ENCODE measurements at places on chromosomes 4 and X. TPM values are rescaled to one million over a fixed set of nuclear protein-coding genes. Genes with fewer than 3 reads are reported as not detected.

The CT45A5 gene
- polyA plus RNA-seq = not detected

The FRMPD4 gene
- not detected for polyA plus RNA-seq

The HSFX2 gene
- polyA plus RNA-seq = not detected

The RAP2C gene
- polyA plus RNA-seq = 15.2 TPM

The ESX1 gene
- polyA plus RNA-seq = not detected

The DNAAF6 gene
- polyA plus RNA-seq = not detected

The VAMP7 gene
- 64.6 TPM for polyA plus RNA-seq

The C4orf54 gene
- not detected for polyA plus RNA-seq

The CT45A2 gene
- polyA plus RNA-seq = not detected

The SCLT1 gene
- 7.5 TPM for polyA plus RNA-seq

The EDA2R gene
- 13.4 TPM for polyA plus RNA-seq

The CFAP47 gene
- not detected for polyA plus RNA-seq

DNA sequence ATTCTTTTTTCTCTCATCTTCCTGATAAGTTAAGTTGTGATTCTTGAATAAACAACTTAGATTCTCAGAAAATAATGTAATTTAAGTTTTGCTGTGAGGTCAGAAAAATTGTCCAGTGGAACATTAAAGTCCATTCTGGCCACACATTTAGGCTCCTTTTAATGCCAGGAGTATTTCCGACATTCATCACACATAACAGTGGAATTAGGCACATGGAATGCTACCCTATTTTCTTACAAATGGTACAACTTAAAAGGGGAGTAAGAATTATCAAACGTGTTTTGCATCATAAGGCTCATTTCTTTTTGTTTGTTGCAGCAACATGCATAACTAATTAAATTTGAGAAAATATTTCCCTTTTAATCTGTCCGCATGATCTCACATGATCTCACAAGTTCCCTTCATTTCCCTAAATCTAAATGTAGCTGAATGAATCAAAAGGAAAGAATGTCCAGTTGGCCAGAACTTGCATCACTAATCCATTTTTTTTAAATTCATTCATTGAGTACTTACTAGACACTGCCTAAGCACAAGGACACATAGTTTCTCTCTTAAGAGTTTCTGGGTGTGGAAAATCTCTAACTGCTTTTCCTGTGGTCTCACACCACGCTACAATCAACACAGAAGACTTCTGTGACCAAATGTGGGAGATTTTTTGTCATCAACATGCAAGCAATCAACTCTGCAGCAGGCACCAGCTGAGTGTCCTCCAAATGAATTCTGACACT, 22.0 kb downstream of the SPARCL1 start:
- peak; percentile 91 for DNase-seq

DNA sequence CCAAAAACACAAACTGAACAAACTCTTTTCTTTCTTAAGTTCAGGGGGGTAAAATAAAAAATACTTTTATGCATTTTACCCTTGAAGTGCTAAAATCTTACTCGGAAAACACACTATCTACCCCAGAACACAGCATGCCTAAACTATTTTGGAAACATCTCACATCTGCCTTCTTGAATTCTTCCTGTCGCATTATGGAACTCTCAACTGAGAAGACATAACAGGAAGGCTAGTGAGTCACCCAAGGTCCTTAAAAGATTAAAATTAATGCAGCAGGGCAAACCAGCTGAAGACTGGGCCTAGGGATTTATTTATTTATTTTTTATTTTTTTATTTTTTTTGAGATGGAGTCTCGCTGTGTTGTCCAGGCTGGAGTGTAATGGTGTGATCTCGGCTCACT, 208.2 kb downstream of the APBB2 start:
- DNase-seq = peak; percentile 47

- DNase-seq = no peak
Observed at GRCh38 chr4:106299977-106300376, 16.0 kb downstream of the TBCK start.

GRCh38 chrX:153477364-153477857, 7.0 kb upstream of the HAUS7 start:
- no peak for DNase-seq

DNA sequence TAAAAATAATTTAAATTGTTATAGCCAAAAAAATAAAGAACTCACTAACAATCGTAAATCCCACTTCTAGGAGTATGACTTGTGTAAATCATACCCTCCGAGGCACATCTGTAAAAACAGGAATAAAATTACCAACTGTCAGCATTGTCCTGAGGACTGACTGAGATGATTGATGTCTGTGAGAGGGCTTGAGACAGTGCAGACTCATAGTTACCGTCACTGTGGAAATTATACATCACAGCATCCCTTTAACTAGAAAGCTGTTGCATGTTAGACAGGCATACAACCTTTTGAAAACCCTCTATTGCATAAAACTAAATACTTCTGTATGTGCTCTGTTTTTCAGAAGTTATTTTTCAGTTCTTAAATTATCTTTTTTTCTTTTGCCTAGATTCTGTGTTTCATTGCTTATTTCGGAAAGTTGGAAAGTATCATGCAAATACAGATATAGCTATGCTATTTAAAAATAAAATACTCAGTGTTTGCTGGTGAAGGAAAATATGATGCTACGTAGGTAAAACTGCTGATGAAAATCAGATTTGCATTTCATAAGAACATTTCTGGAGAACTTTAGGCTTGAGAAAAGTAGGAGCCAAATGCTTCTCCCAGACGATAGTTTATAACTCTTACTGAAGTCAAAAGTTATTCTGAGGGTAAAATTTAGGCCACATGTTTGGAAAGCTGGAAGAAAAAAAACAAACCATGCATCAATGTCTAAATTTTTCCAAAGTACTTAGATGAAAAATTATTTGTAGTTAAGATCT, 13.6 kb upstream of the RBPJ start:
- DNase-seq = peak; percentile 18

- DNase-seq = peak; percentile 72
Observed at GRCh38 chrX:68647156-68647957, at the start of gene STARD8. STARD8 (plus strand) TSS chrX:68647666; CDS start chrX:68647883, 217 bp downstream.

DNA sequence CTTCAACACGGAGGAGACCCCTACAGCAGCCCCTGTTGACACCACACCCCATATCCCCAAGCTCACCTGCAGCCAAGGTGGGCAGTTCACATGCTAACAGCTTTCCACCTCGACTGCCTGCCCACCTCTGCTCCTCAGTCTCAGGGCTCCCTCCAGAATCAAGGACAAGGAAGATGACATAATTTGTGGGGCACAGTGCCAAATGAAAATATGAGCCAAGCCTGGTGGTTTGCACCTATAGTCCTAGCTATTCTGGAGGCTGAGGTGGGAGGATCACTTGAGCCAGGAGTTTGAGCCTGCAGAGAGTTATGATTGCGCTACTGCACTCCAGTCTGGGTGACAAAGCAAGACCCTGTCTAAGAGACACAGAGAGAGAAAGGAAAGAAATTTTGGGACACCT, 516.3 kb downstream of the BCOR start:
- DNase-seq = no peak

DNA sequence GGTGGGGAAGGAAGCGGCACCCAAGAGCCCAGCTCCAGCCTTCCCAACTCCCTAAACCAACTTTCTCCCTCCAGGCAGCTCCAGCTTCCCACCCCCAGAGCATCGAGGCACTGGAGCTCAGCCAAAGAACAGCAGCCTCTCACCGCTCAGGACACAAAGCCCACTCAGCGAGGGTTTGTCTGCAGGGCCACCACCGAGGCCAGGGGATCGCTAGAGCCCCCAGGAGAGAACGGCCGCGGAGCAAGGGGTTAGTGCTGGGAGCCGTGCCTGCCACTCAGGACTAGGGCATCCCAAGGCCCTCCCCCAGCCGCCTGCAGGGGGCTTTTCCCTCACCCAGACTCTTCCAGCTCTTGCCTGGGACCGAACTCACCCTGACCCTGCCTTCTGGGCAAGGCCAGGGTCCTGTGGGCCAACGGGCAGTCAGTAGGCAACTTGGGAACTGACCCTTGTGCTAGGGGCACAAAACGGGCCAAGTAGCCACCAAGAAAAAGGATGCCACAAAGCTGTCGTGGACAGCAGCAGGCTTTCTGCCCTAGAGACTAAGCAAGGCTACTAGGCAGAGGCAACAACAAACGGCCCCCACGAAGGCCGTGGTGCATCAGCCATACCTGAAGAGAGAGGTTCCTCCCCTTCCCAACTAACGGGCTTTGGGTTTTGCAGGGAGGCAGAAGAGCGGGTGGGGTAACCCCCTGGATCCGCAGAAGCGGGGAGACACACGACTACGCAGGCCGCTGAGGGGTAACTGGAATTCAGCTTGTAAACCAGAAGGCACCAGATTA, 2.3 kb downstream of the HCFC1 start:
- peak; percentile 29 for DNase-seq

- no peak for DNase-seq
Observed at GRCh38 chrX:151873096-151873495, 39.6 kb upstream of the MAGEA4 start.

GRCh38 chr4:4625488-4625887, 83.6 kb upstream of the STX18 start:
- peak; percentile 95 for DNase-seq

GRCh38 chr4:59223292-59223941, 1976.7 kb upstream of the ADGRL3 start:
- no peak for DNase-seq

GRCh38 chrX:9604111-9604907, 139.5 kb downstream of the TBL1X start:
- peak; percentile 3 for DNase-seq

- no peak for DNase-seq
Observed at GRCh38 chrX:14351611-14352303, 177.6 kb upstream of the GLRA2 start.

DNA sequence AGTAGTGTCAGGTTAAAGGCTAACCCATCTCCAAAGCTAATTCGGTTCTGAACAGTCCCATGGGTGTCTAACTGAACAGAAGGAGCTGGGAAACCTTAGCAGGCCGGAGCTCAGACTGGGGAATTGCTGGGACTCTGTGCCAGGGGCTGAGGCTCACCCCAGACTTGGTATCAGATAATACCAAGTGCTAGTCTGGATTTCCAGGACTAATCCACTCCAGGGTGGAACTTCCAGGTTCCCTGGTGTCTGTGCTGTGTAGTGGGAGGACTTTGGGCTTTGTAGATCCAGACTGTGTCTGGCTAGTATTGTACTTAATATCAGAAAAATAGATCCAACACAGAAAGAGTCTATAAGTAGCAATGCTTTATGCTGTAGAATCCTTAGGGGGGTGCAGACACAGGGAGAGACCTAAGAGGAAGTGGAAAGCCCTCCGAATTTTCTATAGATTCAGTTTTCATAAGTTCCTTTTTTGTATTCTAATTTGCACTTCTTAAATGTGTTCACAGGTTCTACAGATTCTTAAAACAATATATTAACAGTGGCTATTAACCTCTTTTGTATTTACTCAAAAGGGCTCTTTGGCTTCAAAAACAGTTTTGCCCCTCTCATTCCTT, 4.1 kb downstream of the ZNF827 start:
- DNase-seq = peak; percentile 6

DNA sequence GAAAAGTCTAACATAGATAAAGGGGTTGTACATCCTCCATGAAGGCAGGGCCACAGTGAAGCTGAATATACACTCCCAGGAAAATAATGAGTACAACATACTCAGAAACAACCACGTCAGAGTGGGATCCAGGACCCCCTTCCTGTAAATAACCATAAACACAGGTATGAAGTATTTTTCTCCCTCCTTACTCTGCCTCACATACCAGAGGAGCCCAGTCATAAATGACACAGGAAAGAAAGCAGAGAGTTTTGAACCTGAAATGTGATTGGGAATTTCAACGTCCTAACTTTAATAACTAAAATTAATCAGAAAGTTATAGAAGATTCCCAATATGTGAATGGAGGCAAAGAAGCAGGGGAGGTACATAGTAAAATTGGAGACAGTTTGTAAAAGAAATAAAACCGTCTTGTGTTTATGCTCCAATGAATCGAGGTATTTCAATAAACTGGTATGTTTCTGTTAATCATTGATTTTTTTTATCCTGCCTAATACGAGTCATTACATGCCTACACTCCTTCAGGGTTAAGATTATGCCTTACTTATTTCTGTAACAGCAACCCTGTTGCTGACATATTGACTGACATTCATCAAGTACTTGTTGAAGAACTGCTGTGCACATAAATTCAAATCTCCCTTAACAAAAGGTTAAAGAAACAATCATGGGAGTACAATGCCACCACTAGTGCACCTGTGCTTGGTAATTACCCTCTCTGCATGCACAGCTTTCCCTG, 431.3 kb downstream of the KCNIP4 start:
- no peak for DNase-seq

- DNase-seq = peak; percentile 47
Observed at GRCh38 chr4:21827575-21827974, 121.0 kb downstream of the KCNIP4 start.

DNA sequence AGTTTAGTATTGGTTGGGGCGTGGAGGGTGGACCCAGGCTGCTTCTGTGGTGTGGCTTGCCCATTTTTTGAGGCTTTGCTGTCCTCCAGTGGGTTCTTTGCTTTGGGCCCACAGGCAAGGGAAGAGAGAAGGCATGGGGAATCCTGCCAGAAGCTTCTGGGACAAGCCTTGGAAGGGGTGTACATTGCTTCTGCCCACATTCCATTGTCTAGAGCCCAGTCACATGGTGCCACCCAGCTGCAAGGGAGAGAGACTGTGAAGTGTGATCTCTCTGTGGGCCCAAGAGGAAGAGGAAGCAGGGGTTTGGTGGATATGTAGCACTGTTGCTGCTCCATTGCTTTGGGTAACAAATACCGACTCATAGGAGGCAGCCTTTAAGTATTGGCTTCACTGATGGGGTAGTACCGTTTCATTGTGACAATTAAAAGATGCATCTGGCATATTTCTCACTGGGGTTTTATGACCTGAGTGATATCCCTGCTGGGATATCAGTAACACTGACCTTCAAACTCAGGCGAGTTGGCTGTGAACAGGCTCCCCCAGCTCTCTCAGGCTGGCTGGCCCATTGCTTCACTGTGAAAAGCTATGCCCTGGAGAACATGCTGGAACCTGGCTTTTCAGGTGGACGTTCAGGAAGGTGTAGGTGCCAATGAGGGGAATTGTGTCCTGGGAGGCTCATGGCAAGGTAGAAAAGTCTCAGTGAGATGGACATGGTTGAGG, 85.9 kb downstream of the CLDN34 start:
- peak; percentile 24 for DNase-seq

DNA sequence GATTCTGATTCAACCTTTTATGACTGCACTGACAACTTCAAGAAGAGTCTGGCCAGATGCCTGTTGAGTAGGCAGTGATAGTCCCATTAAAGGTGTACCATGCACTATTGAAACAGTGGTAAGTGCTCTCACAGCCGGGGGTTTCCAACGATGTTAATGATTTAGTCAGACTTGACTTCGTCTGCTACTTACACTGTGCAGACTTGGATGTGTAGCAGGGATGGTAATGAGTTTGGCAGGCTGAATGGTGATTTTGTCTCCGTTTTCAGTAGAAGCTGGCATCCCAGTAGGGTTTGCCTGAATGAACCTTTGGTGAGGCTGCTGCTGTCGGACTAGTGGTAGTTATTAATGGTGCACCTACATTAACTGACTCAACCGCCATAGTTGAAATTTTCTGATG, 52.0 kb upstream of the TMSB15B start:
- DNase-seq = no peak

- no peak for DNase-seq
Observed at GRCh38 chr4:152981278-152981677, 45.2 kb downstream of the FHDC1 start.

- no peak for DNase-seq
Observed at GRCh38 chrX:143437439-143437838, 79.8 kb downstream of the SPANXN3 start.
